Stimulated activated CD4-positive, alpha-beta T cell treated with anti-CD3 and anti-CD28 coated beads, Interleukin-15, amount 100 ng/mL, for 48 hours (primary cell): ENCODE measurements at places on chromosomes 4 and X.
A peak's percentile ranks its signal among the peaks of the same experiment; 100 is the strongest.

DNA sequence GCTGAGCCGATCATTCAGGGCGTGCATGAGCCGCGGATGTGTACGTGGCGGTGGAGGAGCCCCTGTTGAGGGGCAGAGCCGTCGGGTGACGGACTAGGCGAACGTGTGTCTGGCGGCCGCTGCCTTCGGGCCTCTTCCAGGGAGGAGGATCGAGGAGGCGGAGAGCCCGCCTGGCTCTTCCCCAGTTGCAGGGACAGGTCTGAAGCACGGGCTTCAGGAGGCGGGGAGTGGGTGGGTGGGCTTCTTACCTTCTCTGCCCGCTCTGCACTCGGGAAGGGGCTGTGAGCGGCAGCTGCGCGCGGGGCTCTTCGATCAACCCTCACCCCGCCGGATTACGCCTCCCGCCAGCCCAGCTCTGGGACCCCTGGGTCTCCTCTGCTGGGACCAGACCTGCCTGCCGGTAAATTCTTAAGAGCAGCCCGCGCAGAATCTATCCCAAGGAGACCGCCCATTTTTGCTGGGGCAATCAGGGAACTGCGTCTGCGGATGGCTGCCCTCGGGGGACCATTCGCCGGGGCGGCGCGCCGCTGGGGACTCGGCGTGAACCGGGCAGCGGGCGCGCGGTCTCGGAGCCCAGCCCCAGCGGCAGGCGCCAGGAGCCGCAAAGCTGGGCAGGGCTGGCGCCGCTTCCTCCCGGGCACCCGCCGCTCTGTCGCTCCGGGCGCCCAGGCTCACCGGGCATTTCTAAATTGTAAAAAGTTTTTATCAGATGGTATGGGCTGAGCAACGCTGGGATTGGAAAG is 4.9 kb downstream of the PLAC8 start:
- peak; percentile 24 for DNase-seq

DNA sequence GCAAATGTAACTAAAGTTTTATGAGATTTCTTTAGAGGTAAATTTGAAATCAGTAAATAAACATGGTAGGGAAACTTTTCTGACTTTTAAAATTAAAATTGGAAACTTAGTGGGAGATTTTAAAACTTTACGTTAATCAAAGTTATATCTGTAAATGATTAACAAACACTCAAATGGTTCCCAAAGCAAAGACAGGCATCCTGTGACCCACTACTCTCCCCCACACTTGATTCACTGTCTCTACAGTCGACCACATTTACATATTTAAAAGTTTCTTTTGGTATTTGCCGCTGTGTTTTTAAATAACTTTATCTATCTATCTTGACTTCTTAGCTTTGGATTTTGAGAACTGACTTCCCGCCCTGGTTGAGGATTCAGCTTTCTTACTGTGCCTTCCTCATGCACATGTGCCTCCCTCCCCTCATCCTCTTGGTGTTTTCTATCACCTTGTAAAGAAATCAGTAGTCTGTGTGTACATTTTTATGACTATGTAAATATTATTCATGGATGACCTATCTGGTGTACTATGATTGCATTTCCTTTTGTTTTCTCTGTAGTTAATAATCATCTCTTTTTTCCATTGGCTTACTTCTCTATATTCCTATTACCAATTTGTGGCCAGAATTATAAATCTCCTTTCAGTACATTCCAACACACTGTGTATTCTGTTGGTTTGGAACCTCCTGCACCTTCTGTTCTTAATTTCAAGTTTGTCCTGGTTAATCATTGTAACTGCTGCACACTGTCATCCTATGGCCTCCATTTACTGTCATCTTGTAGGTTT is 72.6 kb downstream of the WWC2 start:
- DNase-seq: no peak

GRCh38 chr4:47471591-47471990 is 8.1 kb upstream of the COMMD8 start:
- DNase-seq: no peak

- no peak for DNase-seq
These were observed 97.5 kb downstream of the MAOA start for GRCh38 chrX:43753637-43754036.
